Activated CD4-positive, CD25-positive, alpha-beta regulatory T cell treated with anti-CD3 and anti-CD28 coated beads, Interleukin-2, amount 50 U/mL, for 24 hours (primary cell): ENCODE measurements at places on chromosomes 12 and 14.

- ATAC-seq = no peak
Observed at GRCh38 chr12:50514526-50515276, 9.9 kb downstream of the DIP2B start.

- ATAC-seq = no peak
Observed at GRCh38 chr14:20614038-20614840, 23.1 kb upstream of the RNASE12 start.

- no peak for ATAC-seq
Observed at GRCh38 chr12:100651694-100652093, 78.2 kb downstream of the GAS2L3 start.

DNA sequence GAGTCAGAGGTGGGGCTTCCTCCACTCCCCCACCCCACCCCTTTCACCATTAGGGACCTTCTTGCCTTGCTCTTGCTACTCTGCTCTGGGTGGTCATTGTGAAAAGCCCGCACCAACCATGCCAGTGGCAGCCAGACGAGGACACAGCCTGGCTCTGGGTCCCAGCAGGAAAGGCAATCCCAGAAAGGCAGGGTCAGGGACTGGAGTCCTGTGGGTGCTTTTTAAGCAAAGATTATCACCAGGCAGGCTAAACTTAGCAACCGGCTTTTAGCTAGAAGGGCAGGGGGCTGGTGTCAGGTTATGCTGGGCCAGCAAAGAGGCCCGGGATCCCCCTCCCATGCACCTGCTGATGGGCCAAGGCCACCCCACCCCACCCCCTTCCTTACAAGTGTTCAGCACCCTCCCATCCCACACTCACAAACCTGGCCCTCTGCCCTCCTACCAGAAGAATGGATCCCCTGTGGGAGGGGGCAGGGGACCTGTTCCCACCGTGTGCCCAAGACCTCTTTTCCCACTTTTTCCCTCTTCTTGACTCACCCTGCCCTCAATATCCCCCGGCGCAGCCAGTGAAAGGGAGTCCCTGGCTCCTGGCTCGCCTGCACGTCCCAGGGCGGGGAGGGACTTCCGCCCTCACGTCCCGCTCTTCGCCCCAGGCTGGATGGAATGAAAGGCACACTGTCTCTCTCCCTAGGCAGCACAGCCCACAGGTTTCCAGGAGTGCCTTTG lies 1.2 kb upstream of the GAPDH start:
- no peak for ATAC-seq

DNA sequence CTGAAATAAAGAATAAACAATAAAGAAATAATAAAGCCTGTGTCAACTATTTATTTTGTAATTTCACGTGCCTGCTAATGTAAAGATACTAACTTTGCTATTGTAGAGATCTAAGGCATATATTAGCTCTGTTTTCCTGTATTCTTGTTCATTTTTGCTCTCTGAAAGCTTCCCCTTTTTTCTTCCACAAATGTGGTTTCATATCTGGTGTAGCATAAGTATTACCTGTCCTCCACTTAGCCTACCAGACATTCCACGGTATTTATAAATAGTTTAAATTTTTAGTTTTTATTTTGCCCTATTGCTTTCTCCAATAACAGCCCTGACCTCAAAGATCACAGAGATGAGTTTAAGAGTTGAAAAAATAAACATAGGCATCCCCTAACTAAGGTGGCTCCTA lies 92.6 kb upstream of the ATP2B1 start:
- no peak for ATAC-seq

DNA sequence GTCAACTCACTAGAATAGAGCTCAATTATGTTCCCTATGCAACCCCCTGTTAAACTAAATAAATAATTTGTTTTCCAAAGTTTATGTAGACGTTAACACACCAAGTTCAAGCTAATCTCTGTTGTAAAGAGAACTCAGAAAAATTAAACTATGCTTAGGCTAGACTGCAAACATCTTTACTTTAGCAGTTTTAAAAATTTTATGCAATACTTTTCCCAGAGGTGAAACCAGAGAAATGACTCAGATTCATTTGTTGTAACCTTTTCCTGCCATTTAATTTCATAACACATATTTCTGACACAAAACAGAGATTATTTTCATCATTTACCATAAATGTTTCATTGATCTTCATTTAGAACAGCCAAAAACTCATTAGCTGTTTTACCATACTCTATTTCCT lies 27.4 kb downstream of the ABCC9 start:
- no peak for ATAC-seq

DNA sequence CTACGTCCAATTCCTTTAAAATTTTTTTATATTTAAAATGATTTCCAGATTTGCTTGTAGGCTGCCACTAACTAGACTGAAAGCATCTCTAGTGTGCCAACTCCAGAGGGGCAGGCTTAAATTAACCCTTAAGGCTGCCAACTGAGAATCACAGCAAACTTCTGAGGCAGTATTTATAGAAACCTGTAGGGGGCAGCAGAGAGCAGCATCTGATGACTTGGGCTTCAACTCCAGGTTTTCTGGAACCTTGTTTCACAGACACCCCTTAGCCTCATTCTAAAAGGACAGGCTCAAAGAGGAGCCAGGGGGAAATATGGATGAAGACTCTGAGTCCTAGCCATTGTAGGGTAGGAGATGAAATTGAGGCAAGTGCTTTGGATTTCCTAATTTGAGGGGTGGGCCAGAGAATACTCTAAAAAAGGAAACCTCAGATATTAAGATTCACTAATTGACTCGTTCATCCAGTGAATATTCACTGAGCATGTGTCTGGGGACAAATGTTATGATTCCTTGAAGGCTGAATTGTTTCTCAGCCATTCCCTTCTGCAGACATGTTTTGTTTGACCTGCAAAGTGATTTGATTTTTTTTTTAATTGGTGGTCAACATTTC lies 63.3 kb upstream of the HSPB8 start:
- ATAC-seq = no peak

GRCh38 chr12:57519796-57520052 lies 590 bp downstream of the DDIT3 start:
- no peak for ATAC-seq

GRCh38 chr14:36751106-36751505 lies 89.4 kb downstream of the PAX9 start:
- ATAC-seq = no peak

DNA sequence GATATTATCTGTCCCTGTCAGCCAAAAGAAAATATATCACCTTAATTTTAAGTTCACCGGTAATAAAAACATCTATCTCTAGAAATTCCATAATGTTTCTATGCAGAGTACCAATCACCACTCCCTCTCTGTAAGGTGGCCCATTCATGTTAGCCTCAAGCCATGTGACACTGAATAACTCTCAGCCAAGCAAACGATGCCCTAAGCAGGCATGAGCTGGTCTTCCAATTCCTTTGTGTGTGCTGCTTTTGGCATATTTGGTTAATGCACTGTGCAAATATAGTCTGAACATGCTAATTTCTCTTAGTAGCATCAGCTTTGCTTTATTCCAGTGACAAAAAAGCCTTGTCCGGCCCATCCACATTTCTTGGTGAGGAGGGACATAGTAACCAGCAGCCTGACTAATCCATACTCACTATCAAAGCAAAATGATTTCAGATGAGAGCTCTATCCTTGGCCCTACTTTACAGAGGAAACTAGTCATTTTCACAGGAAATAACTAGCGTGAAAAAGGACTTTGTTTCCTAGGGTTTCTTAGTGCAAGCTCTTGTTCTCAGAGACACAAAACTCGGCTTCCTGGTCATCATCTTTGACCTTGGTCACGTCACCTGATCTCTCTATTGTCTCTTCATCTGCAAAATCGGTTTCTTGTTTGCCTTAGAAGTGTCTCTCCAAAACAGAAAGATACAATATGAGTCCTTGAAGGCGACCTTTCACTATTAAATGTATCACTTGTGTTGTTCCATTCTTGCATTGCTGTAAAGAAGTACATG lies 59.2 kb upstream of the RTRAF start:
- peak; percentile 50 for ATAC-seq

DNA sequence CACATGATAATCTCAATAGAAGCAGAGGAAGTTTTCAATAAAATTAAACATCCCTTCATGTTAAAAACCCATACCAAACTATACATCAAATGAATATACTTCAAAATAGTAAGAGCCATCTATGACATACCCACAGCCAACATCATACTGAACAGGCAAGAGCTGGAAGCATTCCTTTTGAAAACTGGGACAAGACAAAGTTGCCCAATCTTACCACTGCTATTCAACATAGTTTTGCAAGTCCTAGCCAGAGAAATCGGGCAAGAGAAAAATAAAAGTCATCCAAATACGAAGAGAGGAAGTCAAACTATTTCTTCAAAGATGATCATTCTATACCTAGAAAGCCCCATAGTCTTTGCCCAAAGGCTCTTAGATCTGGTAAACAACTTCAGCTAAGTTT lies 454.7 kb upstream of the PRICKLE1 start:
- ATAC-seq = no peak

DNA sequence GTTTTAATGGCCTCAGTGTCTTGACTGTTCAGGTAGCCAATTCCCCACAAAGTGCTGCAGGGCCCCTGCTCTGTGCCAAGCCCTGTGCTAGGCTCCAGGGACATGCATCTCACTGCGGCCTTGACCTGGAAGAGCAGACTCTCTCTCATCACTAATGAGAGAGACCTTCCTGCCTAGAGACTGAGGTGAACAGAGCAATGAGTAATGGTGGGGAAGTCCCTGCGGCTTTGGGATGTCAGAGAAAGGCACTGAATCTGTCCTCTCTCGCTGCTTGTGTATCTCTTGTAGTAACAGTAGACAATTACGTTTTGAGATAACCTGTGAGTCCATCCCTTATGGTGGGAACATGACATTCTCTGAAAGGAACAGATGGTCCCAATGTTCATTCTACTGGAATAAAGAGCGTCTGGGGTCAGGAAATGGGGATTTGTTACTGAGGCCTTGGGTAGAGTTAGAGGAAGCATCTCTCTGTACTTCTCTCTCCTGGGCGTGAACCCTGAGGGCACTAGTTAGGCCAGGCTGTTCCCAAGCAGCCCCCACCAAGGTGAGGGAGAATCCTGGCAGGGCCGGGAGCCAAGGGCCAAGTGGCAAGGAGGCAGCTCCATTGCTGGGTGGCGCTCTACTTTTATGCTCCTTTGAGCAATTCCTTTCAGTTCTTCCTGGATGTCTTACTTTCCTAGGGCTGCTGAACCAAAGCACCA lies 13.5 kb downstream of the NFATC4 start:
- peak; percentile 92 for ATAC-seq

- ATAC-seq = no peak
Observed at GRCh38 chr12:104844123-104844522, 114.0 kb downstream of the SLC41A2 start.

GRCh38 chr14:56195223-56195622 lies 77.0 kb downstream of the PELI2 start:
- no peak for ATAC-seq

GRCh38 chr12:108342985-108343384 lies 3.9 kb upstream of the CMKLR1 start:
- no peak for ATAC-seq

GRCh38 chr14:51658441-51659173 lies 6.9 kb downstream of the FRMD6 start:
- no peak for ATAC-seq

GRCh38 chr12:6840330-6840729 lies 395 bp upstream of the GNB3 start:
- no peak for ATAC-seq

DNA sequence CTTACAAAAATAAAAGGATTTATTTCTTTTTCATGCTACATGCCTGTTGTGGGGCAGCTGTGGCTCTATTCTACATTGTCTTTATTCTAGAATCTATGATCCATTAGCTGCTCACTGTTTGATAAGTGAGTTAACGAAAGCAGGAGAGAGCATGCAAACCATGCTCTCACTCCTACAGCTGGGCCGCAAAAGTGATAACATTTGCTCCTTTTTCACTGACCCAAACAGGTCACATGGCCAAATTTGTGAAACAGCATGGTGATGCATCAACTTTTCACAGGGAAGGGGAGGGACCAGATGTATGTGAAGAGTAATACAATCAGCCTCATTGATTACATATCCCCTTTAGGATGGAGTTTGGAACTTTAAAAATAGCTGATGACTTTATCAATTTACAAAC lies 456.9 kb upstream of the SYT1 start:
- no peak for ATAC-seq

GRCh38 chr14:21215130-21215878 lies 53.9 kb downstream of the HNRNPC start:
- peak; percentile 79 for ATAC-seq

GRCh38 chr12:11749943-11750690 lies 100.6 kb downstream of the ETV6 start:
- peak; percentile 25 for ATAC-seq

DNA sequence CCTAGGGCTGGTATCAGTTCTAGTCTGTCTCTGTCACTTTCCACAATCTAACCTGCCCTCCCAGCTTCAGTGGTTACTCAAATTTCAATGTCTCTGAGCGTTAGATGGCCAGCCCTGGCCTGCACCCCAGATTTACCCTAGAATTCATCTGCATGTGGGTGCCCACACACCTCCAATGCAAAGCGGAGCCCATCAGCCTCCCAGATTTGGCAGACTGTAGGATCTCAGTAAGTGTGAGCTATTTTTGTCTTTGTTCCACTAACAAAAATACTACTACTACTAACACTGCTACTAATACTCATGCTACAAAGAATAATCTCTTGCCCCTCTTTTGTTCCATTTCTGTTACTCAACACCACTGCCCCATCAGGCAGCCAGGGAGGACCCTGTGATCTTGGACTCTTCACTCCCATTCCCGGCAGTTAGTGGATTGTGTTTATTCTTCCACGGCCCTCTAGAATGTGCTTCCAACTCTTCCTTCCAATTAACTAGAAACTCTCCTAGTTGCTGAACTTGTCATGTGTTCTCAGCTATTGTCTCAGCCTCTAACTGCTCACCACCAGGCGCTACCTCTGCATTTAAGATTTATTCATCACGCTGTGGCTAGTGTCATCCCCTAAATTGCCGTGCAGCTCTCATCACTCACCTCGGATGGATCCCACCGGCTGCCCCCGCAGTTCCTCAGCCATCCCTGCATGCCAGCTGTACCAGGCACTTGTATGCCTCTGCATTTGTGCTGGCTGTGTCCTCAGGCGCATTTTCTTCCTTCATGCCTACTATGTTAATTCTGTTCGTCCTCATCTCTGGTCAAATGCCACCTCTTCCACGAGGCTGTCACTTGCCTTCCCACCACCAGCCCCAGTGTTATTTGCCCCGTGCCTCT lies 150.6 kb upstream of the HIF1A start:
- no peak for ATAC-seq

GRCh38 chr12:108495823-108496579 lies 19.1 kb upstream of the FICD start:
- ATAC-seq = no peak

GRCh38 chr14:29217813-29218450 lies 451.3 kb downstream of the FOXG1 start:
- ATAC-seq = no peak
